ENCODE measurements at places on chromosomes 12 and 14.

DNA sequence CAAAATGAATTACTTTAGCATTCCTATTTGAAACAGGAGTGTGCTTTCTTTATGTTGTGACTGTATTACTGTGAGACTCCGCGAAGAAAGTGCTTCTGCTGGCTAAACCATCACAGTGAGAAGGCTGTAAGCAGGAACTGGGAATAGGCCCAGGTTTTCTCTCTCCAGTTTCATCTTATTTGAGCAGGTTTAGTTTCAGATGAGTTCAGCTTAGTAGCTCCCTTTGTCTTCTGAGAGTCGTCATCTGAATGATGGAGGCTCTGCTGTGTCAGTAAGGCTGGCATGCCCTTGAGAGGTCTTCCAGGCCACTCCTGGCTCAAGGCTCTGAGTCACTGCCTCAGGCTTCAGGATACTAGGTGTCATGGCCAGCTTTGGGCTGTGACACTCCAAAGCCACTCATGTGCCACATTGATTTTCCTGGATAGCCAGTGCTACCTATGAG lies 205.6 kb upstream of the RGS6 start:
- DNase-seq: no peak

DNA sequence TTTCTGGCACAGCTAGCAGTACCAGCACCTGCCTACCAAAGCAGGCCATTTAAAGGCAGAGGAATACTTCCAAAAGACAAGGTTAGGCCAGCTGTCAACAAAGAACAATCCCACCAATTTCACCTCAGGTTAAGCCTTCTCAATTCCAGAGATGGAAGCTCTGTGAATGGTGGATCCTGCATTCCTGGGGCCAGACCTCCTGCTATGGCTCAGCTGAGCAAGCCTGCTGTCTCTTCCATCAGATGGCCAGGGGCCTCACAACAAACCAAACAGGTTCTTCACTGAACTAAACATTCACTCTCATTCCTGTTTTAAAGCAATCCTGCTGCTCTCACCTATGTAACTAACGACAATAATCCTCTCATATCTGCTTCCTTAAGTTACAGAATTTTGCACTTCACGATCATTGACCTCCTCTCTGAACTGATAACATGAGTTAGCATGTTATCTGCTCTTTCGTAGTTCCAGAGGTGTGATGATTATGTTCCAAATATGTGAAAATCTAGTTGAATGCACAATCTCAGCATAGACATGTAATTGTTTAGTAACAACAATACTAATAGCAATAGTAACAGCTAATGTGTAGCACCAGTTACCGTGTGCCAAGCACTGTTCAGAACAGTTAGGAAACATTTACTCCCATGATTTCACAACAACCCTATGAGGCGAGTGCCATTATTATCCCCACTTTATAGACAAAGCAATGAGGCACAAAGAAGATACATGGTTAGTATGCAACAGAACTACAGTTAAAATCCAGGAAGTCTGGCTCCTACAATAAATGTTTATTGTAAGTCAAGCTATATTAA lies 73.2 kb downstream of the SLC2A13 start:
- DNase-seq: no peak

GRCh38 chr14:90788031-90788430 lies 28.2 kb downstream of the TTC7B start:
- no peak for DNase-seq

DNA sequence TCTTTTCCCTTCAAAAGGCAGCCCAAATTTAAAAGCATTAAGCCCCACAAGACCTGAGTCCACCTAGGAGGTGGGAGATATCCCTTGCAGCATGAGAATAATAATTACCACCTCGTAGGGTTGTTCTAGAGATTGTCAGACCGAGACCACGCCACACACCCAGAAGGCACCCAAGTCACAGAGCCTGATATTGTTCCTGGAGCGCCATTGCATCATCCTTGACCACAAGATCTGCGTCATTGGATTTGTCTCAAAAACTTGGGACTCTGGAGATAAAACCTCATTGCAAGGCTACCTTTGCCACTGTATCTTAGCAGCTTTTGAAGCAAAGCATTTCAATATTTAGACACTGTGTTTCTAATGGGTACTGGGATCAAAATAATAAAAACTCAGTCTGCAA lies 29.4 kb upstream of the PPP2R5C start:
- no peak for DNase-seq
